ENCODE measurements at places on chromosomes 5 and 9. TPM values are rescaled to one million over a fixed set of nuclear protein-coding genes. Genes with fewer than 3 reads are reported as not detected.

GRCh38 chr5:139670369-139671095 is 22.4 kb downstream of the CXXC5 start:
- peak overlapping the region; percentile 89 for H3K27ac ChIP-seq
- no peaks in the 10 kb centered on the region for H3K27me3 ChIP-seq
- peaks cover 31% of the 10 kb centered on the region for H3K36me3 ChIP-seq
- no peak for DNase-seq
- H3K4me3 ChIP-seq: peak overlapping the region; percentile 12
- peaks cover 99% of the 10 kb centered on the region for H3K4me1 ChIP-seq

DNA sequence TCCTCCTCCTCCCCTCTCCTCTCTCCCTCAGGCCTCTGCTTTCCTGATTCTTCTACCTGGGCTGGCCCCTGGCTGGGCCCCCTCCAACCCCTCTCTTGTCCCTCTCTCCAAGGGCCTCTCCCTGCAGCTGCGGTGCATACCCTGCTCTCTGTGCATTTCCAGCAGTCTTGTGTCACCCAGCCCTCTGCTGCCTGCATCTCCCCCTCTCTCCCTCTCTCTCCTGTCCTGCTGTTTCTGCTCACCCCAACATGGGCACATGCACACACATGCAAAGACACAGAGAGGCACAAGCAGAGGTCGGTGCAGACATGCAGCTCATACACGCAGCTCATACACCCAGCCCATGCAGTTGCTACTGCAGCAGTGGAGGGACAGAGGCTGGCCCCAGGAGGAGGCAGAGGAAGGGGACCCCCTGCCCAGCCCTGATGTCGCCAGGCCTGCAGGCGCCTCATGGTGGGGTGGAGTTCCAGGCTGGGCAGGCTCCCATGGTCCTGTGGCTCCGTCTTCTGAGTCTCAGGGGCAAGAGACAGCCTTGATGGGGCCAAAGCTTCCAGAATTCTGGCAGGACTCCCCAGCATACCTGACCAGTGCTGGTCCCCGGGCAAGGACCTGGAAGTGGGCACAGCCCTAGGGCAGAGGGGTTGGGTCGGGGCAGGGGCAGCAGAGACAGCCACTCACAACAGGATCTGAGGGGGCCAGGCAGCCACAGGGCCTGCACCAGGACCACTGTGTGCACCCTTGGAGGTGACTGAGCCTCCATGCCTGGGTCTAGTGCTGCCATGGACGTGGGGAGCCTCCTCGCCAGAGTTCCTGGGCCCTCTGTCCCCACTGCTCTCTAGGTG is 216.9 kb downstream of the C9orf50 start:
- H3K4me1 ChIP-seq: peaks cover 79% of the 10 kb centered on the region
- H3K36me3 ChIP-seq: no peaks in the 10 kb centered on the region
- no peak overlapping the region for H3K27ac ChIP-seq
- no peak for DNase-seq
- no peaks in the 10 kb centered on the region for H3K27me3 ChIP-seq

GRCh38 chr5:28313953-28314352 is 1275.6 kb upstream of the CDH9 start:
- H3K36me3 ChIP-seq: no peaks in the 10 kb centered on the region
- H3K4me1 ChIP-seq: peaks cover 3% of the 10 kb centered on the region
- no peak overlapping the region for H3K27ac ChIP-seq
- DNase-seq: no peak
- no peak overlapping the region for H3K4me3 ChIP-seq

- no peaks in the 10 kb centered on the region for H3K36me3 ChIP-seq
- H3K27ac ChIP-seq: no peak overlapping the region
- H3K4me1 ChIP-seq: no peaks in the 10 kb centered on the region
- H3K27me3 ChIP-seq: no peaks in the 10 kb centered on the region
- H3K4me3 ChIP-seq: no peak overlapping the region
- DNase-seq: no peak
These were observed 88.6 kb downstream of the ANKRD31 start for GRCh38 chr5:75148051-75148450.

- H3K4me1 ChIP-seq: peaks cover 34% of the 10 kb centered on the region
- no peaks in the 10 kb centered on the region for H3K27me3 ChIP-seq
- H3K36me3 ChIP-seq: peaks cover 48% of the 10 kb centered on the region
These were observed 516 bp downstream of the MRPL41 start for GRCh38 chr9:137552022-137552768.

- H3K4me1 ChIP-seq: peaks cover 17% of the 10 kb centered on the region
- H3K27ac ChIP-seq: no peak overlapping the region
- H3K4me3 ChIP-seq: no peak overlapping the region
- no peak for DNase-seq
- no peaks in the 10 kb centered on the region for H3K36me3 ChIP-seq
These were observed 1.4 kb upstream of the SLC12A7 start for GRCh38 chr5:1113332-1113690.

GRCh38 chr5:96627792-96628398 is 34.3 kb upstream of the CAST start:
- no peaks in the 10 kb centered on the region for H3K4me1 ChIP-seq
- no peak overlapping the region for H3K4me3 ChIP-seq
- no peak overlapping the region for H3K27ac ChIP-seq
- no peak for DNase-seq

GRCh38 chr9:135641047-135641446 is 1.7 kb upstream of the GLT6D1 start:
- no peak overlapping the region for H3K27ac ChIP-seq
- no peak for DNase-seq
- H3K4me3 ChIP-seq: no peak overlapping the region
- H3K36me3 ChIP-seq: no peaks in the 10 kb centered on the region

GRCh38 chr5:5371957-5372356 is 50.5 kb upstream of the ICE1 start:
- H3K27me3 ChIP-seq: no peaks in the 10 kb centered on the region
- H3K36me3 ChIP-seq: no peaks in the 10 kb centered on the region
- H3K4me1 ChIP-seq: peaks cover 4% of the 10 kb centered on the region

- no peak overlapping the region for H3K27ac ChIP-seq
- no peak for DNase-seq
- peaks cover 12% of the 10 kb centered on the region for H3K4me1 ChIP-seq
- H3K36me3 ChIP-seq: no peaks in the 10 kb centered on the region
- H3K4me3 ChIP-seq: no peak overlapping the region
These were observed 1.1 kb downstream of the SLCO4C1 start for GRCh38 chr5:102294886-102295395.

CCL27 gene
- not detected for total RNA-seq

PCDHGA2 gene
- total RNA-seq: 8.9 TPM

IFNK gene
- not detected for total RNA-seq

Measured in spinal cord (tissue), 10 donors.